Omental fat pad (tissue), 4 donors: ENCODE measurements at places on chromosomes 2 and 18.

DNA sequence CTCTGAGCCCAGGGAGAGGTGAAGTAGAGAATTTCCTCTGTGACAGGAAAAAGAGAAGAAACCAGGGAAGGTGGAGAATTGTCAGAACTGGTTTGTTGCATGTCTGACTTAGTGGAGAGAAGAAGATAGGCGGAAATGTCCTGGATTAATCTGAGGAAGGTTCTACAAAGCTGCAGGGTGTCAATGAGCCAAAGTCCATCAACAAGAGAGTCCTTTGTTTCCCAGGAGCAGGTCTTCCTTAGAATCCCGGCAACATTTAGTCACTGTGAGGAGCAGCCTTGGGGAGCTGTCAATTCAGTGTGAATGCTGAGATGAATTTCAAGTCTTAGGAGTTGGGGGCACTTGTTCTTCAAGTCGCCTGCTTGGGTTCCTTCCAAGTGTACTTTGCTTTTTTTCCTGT, 88.4 kb upstream of the CELF4 start:
- DNase-seq = no peak

DNA sequence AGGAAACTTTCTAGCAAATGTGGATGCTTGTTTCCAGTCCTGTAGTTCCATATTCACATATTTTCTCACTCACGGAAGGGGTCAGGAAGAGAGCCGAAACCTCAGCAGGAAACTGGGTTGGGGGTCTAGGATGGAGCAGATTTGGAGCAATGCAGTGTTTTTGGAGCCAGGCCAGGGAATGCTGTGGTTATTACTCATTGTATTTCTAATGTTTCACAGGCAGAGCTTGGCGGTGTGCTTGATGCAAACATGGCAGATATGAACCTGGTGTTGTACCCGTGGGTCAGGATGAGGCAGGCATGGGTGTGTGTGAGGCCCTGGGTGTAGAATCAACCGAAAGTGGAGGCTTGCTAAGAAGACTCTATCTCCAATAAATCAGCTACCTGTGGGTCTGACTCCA, 34.6 kb upstream of the ACKR3 start:
- no peak for DNase-seq

DNA sequence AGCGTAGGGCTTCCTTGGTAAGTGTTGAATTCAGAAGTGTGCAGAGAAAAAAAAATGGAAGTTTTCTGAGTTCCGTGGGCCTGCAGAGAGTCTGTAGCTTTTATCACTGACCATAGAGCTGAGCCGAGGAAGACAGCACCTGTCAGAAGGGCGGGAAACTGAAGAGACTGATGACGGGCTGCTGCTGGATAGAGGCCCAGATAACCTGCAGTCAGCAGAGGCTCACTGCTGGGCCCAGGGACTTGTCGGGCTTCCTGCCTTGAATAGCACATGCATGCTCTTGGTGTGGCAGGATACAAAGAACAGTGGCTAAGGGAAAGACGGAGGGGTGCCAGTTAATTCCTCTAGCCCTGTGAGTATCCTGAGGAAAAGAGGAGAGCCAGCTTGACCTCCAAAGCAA, 166.4 kb downstream of the MGAT5 start:
- DNase-seq = no peak

GRCh38 chr2:39431592-39432316, 5.3 kb downstream of the MAP4K3 start:
- DNase-seq = no peak

DNA sequence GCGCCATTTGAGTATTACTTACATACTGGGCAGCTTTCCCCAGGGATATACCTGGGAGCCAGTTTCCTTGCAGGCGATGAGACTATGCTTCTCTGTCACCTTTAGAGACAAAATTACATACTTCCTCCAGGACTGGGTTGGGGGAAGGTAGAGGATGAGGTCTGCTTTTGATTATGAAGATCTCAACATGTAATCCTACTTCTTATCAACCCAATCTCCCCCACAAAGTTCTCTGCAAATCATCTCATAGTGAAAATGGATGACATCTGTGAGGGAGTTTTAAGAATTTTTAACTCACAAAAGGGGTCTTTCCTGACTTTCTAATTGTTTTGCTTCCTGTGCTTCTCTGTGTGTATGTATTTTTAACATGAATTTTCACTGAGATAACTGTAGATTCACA, 81.9 kb downstream of the TMEM131 start:
- DNase-seq = no peak

DNA sequence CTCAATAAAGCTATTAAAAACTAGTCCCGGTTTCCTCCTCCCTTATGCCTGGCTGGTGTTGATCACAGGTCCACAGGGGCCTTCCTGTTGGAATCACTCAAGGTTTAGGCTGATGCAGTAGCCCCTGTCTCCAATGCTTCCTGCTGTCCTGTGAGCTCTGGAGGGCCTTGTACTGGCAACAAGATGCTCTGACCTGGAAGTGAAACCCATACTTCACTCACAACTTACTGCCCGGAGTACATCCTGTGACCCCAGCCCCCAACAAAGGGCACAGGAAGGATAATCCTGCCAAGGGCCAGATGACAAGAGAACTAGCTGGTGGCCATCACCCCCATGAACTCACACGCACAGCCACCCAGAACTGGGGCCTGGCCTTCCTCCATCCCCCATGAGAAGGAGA, 50.3 kb downstream of the ZBTB7C start:
- DNase-seq = no peak

DNA sequence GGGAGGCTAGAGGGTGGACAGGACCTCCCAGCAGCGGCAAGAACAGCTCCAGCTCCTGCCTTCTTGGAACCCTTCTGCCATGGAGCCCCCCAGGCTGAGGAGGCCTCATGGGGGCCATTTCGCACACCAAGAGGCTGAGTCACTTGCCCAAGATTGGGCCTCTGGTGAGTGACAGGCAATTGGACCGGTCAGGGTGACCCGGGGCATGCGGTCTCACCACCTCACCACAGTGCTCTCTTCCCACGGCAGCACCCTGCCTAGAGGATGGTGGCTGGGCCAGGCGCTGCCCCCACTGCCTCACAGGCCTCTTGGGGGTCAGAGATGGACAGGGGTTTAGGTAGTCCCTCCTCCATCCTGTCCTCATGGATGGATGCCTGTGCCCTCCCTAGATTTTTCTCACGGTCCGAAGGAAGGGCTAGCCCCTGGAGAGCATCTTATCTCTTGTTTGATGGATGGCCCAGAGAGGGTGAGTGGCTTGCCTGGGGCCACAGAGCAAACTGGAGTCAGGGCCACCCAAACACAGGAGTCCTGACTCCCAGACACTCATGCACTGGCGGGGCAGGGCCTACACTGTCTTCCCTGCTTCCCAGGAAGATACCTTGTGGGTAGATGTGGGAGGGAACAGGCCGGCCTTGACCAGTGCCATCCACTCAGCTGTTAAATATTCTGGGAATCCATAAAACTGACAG, 119.2 kb downstream of the INHBB start:
- DNase-seq = no peak

DNA sequence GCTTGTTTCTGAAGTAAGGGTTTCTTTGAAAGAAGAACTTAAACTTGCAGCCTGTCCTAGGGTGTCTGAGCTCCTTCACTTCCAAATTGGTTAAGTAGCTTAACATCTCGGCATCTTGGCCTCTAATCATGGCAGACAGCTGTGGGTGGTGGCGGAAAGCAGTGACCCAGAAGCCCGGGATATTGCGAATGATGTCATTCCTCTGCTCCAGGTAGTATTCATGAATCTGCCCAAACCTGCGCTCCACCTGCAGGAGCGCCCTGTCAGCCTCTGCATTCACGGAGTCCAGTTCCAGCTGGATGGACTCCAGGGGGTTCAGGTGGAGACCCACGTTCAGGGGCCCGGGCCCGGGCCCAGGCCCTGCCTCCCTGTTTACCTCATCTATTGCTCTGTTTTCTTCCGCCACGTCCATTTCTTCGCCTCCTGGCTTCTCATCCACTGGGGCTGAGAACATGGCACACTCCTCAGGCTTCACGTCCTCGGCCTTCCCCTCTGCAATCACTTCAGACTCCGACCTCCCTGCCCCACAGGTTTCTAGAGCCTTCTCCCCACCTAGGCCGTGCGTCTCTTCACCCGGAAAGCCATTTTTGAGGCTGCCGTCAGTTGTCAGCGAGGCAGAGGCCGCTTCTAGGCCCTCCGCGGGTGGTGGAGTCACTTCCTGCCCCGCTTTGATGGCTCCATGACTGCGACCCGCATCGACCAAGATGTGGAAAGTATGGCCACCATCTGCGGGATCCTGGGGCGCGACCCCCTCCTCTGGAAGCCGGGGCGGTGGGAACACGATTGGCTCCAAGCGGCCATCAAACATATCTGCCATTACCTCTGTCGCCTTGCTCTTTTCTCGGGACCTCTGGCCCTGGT, 569 bp downstream of the TSPYL6 start:
- no peak for DNase-seq

GRCh38 chr2:20168048-20168726, 56.7 kb downstream of the SDC1 start:
- DNase-seq = no peak

DNA sequence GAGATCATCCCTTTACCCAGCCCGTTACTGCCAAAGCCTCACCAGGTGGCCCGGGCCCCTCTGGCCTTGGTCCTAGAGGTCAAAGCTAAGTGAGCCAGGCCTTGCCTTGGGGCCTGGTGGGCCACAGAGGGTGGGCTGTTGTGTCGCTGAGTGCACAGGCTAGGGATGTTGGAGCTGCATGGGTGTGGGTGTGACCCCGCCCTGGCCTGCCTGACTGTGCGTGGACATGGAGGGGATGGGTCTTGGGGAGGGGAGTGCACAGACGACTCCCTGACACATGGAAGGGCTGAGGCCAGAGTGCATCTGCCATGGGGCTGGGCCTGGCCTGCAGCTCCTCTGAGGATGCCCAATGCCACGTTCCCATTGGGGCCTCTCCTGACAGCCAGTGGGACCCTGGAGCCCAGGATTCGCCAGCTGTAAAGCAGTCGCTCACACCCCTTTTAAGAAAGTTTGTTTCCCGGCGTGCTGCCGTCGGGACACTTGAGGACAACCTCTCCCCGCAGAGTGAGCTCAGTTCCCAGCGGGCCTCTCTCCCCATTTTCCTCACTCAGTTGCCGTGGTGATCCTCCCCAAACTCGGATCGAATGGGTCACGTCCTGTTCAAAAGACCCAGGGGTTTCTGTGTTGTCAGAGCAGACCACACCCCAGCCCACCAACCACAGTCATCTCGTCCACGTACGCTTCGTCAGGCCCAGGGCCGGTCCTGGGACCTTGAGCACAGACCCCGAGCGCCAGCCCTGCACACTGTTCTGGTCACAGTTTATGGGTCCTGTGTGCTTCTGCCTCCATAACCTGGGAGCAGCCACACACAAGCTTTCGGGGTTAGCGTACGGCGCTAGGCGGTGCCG, 93.5 kb downstream of the NFATC1 start:
- DNase-seq = no peak

- DNase-seq = no peak
These were observed 188.3 kb upstream of the SLC39A10 start for GRCh38 chr2:195468771-195469170.

GRCh38 chr2:100954044-100954420, 48.1 kb upstream of the RPL31 start:
- no peak for DNase-seq

GRCh38 chr2:151361674-151362370, 4.4 kb downstream of the TNFAIP6 start:
- no peak for DNase-seq

- no peak for DNase-seq
These were observed 30.0 kb downstream of the THNSL2 start for GRCh38 chr2:88199912-88200682.

DNA sequence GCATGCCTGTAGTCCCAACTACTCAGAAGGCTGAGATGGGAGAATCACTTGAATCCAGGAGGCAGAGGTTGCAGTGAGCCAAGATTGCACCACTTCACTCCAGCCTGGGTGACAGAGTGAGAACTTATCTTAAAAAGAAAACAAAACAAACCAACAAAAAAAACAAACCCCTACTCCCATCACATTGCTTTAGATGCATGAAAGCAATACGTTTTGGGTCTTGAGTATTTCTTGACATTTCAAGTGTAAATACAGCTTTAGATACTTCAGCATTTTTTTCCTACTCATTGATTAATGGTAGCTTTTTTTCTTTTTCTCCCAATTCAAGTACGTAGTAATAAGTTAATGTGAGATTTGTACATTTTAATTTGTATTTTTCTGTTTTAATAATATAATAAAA, 20.3 kb downstream of the RASGRP3 start:
- no peak for DNase-seq

DNA sequence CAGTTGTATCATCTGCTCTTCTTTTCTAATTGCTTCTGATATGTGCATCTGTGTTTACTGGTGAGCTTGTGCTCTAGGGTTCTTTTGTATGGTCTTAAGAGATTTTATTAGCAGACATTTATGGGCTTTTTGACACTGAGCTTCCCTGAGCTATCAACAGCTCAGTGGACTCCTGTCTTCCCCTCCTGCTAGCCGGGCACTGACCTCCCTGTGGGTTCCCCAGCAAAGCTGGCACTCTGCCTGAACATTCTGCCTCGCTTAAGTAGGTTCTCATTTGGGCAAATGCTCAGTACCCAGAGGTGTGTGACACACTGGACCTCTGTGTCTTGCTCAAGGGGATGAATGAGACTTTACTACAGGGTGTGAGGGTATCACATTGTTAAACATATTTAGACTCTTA, 15.8 kb downstream of the TRAF3IP1 start:
- no peak for DNase-seq

GRCh38 chr2:5696404-5696944, 4.3 kb downstream of the SOX11 start:
- no peak for DNase-seq

GRCh38 chr18:48988508-48989303, 37.9 kb upstream of the SMAD7 start:
- DNase-seq = no peak

DNA sequence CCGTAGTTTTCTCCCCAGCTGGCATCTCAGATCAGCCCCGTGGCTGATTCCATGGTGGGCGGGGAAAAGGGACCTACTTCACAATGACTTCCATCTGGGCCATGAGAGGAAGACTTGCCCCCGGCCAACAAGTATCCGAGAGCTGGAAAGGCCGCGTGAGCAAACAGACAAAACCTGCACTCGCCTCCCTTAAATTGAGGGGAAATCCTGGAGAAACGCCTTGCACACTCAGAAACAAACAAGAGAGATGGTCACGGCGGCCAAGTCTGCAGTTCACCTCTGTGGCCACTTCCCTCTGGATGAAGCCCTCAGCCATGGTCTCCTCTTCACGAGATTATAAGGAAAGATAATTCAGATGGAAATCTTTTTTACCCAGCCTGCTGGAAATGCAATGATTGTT, 39.4 kb upstream of the TPO start:
- no peak for DNase-seq

- no peak for DNase-seq
These were observed 16.1 kb downstream of the ST3GAL5 start for GRCh38 chr2:85872536-85873161.

DNA sequence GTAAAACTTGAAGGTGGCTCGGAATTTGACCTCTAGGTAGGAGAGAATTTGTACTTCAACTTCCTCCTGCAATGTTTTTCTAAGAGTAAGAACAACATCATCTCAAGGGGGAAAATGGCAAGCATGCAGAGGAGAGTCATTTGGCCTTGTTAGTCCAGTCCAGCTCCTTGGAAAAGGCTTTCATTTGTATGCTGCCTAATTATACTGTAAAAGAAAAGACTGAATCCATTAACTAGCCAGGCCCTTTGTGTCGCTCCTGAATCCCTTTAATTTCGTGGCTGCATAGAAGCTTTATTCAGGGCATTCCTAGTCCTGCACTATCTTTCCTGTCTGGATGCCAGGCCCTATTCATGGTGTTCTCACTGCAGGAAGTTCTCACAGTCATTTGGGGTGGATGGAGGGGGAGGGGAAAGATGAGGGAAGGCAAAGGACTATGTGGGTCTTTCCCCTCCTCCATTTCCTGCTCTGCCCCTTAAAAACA, 36.0 kb downstream of the PHLPP1 start:
- no peak for DNase-seq
